Activated CD4-positive, alpha-beta T cell treated with anti-CD3 and anti-CD28 coated beads, Interleukin-2, amount 10 ng/mL, durations not matched to agents 24 days and 14 days (primary cell): ENCODE measurements at places on chromosomes 3 and 15. TPM values are rescaled to one million over a fixed set of nuclear protein-coding genes. Genes with fewer than 3 reads are reported as not detected.
A peak's percentile ranks its signal among the peaks of the same experiment; 100 is the strongest.

GRCh38 chr15:66631616-66632263 is 65.9 kb upstream of the LCTL start:
- DNase-seq: no peak

Gene SKOR1
- 0.09 and 0.14 TPM in 2 replicates for total RNA-seq

Gene ARL6IP5
- total RNA-seq: 118 and 122 TPM in 2 replicates

GRCh38 chr3:78728406-78729145 is 1039.2 kb downstream of the ROBO1 start:
- DNase-seq: no peak

DNA sequence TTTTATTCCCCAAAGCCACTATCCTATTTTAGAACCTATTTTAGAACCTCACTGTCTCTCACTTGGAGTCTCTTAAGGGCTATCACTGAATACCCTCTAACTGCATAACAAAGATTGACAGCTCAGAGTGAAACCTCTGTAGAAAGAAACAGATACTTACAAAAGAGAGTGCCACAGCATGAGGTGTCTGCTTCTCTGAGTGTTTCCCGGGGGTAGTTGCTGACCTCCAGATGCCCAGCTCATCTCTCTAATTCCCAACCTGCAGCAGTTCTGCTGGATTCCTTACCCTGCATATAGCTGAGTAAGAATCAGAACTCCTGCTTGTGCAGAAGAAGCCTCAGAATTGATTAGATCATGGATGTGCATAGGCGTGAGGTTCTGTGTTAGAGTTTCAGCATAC is 34.5 kb downstream of the P3H2 start:
- no peak for DNase-seq

GRCh38 chr3:4940985-4941384 is 38.3 kb upstream of the BHLHE40 start:
- DNase-seq: peak; percentile 37

DNA sequence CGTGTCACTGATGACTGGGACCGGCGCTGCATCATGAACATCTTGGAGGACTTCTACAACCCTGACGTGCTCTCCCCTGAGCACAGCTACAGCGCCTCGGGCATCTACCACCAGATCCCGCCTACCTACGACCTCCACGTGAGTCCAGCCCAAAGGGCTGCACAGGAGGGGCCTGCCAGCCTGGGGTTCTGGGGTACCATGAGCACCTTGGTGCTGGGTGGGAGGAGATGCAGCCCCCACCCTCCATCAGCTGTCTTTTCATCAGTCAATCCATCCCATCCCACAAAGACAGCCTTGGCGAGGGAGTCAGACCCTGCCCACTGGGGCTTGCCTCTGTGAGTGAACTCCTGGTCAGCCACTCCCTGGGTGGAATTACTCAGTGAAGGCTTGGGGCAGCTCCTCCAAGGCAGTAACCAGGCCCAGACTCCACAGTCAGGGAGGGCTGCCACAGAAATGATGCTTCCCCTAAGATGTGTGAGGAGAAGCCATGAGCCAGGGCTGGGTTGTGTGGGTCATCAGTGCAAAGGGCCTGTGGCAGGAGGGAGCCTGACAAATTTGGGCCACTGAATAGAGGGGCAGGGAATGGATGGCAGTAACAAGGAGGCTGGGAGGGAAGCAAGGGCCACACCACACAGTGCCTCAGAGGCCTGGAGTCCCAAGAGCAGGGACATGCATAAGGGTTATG is 47.9 kb downstream of the SEMA3G start:
- DNase-seq: no peak

DNA sequence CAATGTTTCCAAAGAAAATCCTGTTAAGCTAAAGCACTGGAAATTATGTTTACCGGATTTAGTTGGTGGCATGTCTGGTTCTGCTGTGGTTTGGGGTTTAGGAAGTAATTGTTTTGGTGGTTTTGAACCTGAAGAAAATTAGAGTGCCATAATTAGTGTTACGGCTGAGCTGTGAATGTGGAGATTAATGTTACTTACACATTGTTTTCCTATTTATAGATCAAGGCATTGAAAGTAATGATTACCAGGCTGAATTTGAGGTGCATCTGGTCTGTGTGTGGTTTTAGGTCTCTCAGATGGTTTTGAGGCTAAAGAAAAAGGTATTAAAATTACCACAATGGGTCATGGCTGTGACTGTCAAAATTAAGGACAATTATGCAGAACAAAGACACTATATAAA is 128.9 kb downstream of the TFG start:
- DNase-seq: no peak

Gene HHATL
- total RNA-seq: not detected in 2 replicates

Gene ALS2CL
- total RNA-seq: 0.47 and 0.99 TPM in 2 replicates

- DNase-seq: no peak
These were observed 30.9 kb upstream of the SEMA3F start for GRCh38 chr3:50124052-50124799.

DNA sequence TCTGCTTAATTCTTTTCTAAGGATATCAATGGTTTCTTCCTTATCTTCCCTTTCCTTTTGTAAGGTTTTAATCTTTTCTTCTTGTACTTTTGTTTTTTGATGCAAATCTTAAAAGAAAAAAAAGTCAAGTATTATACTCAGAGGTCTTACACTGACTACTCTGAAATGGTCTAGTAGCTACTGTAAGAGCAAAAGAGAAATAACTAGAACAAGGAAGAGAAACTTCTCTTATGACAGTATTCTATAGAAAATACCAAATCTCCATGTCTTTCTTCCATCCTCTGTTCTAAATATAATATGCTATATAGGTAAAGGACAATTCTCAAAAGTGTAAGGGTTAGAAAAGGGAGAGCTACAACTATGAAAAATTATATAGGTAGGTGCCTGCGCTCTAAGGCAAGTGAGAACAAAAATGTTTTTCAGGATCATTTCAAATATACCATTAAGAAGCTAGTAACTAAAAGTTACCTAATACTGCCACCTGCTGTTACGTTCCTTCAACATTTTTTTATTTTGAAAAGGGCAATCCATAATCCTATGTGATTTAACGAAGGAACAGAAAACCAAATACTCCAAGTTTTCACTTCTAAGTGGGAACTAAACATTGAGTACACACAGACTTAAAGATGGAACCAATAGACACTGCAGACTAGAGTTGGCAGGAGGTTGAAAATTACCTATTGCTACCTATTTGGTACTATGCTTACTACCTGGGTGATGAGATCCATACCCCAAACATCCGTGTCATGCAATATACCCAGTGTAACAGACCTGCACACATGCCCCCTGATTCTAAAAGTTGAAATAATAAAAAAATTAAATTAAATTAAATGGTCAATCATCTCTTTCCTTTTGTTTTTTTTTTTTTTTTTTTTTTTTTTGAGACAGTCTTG is 36.7 kb downstream of the CIP2A start:
- peak; percentile 68 for DNase-seq

Gene PLA2G4F
- total RNA-seq: not detected in 2 replicates

- DNase-seq: no peak
These were observed 129.0 kb upstream of the SLC7A14 start for GRCh38 chr3:170714562-170715535.

- DNase-seq: no peak
These were observed 193.3 kb upstream of the CGNL1 start for GRCh38 chr15:57183041-57183440.

GRCh38 chr3:52017586-52017985 is 21.9 kb upstream of the RPL29 start:
- DNase-seq: no peak

DNA sequence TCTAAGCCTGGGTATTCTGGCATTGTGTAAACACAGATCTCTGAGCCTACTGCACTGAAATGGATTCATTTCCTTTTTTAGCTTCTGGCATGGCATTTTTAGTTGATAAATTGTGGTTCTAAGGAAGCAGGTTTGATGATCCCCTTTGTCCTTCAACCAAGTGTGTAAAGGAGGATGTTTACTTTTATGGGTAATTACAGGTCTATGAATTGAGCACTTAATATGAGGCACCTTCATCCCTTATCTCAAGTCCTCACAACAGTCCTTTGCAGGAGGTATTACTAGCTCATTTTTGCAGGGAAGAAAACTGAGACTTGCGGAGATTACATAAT is 30.8 kb upstream of the ZBTB38 start:
- no peak for DNase-seq

DNA sequence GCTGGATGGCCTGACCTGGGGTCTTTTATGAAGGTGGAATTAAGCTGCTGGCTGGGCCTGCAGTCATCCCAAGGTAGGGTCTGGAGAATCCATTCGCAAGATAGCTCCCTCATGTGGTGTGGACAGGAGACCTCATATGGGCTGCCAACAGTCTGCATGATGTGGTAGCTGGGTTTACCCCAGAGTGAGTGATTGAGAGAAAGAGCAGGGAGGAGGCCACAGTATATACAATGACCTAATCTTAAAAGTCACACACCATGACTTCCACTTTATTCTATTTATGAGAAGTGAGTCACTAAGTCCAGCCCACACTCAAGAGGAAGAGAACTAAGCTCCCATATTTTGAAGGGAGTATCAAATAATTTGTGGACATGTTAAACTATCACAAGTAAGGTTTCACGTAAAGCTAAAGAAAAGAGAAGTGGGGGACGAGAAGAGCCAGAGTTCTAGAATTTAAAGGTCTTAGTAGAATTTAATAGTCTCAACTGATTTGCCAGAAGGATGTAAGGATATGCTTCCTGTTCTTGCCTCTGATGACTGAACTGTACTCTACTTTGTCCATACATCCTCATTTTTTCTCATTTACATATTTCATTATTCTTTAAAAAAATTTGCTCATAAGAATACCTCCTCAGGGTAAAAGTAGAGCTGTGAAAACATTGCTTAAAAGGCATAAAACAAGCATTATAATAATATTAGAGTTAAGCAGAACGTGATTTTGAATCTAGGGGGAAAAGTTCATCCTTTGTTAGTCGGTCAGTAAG is 184.4 kb downstream of the PEX5L start:
- DNase-seq: no peak

DNA sequence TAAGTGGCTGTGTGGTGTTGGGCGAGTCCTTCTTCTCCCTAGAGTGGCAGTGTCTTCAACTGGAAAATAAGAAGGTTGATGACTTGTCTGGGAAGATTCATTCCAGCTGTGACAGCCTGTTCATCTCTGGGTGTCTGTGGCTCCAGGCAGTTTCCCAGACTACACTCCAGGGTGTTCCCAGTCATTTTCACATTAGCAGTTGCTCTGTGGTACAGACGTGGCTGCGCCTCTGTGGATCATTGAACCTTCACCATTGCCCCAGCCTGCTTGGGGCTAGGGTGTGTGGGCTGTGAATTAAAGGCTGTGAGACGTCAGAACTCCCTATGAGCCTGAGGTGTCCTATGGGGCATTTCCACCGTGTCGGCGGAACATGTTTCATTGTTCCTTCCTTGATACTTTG is 239.6 kb upstream of the NR2E3 start:
- no peak for DNase-seq

GRCh38 chr3:141659821-141660613 is 78.1 kb upstream of the RNF7 start:
- DNase-seq: no peak

Gene CEP97
- total RNA-seq: 20.3 and 22.8 TPM in 2 replicates

DNA sequence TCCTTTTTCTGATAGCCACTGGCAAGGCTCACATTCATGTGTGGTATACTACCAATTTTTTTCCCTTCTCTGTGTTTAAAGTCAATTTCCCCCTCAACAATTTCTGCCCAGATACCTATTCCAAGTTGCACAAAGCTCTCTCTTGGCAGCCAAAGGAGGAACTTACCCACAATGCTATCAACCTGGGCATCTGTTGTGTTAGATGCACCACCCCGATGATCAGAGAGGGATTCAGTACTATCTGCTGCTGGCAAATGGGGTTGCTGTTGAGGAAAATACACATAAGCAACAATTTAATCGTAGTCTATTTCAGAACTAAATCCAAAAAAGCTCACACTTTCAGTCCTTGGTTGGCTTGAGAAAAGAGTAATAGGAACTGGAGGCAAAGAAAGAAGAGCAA is 46.1 kb downstream of the AAGAB start:
- DNase-seq: no peak

GRCh38 chr15:84398763-84399701 is 163.5 kb downstream of the GOLGA6L4 start:
- peak; percentile 37 for DNase-seq
